Suprapubic skin (tissue), 4 donors: ENCODE measurements at places on chromosomes 13 and 19. TPM values are rescaled to one million over a fixed set of nuclear protein-coding genes. Genes with fewer than 3 reads are reported as not detected.

GRCh38 chr13:49297338-49297737 lies 49.6 kb downstream of the CDADC1 start:
- DNase-seq = no peak
- no peak overlapping the region for H3K4me3 ChIP-seq
- H3K36me3 ChIP-seq = no peaks in the 10 kb centered on the region
- no peak overlapping the region for H3K27ac ChIP-seq
- H3K27me3 ChIP-seq = no peaks in the 10 kb centered on the region
- H3K4me1 ChIP-seq = peaks cover 14% of the 10 kb centered on the region

GRCh38 chr19:37928527-37929286 lies 21.7 kb downstream of the SIPA1L3 start:
- H3K36me3 ChIP-seq = no peaks in the 10 kb centered on the region
- H3K4me1 ChIP-seq = peaks cover 33% of the 10 kb centered on the region
- H3K27ac ChIP-seq = no peak overlapping the region
- no peak for DNase-seq
- H3K27me3 ChIP-seq = no peaks in the 10 kb centered on the region

Gene SHANK1
- not detected for total RNA-seq

- no peaks in the 10 kb centered on the region for H3K4me1 ChIP-seq
- H3K36me3 ChIP-seq = no peaks in the 10 kb centered on the region
- no peak for DNase-seq
- no peak overlapping the region for H3K4me3 ChIP-seq
- H3K27me3 ChIP-seq = no peaks in the 10 kb centered on the region
These were observed 65.9 kb upstream of the RFC3 start for GRCh38 chr13:33752094-33752493.

- no peak overlapping the region for H3K4me3 ChIP-seq
- H3K27me3 ChIP-seq = no peaks in the 10 kb centered on the region
- H3K4me1 ChIP-seq = peaks cover 38% of the 10 kb centered on the region
- DNase-seq = no peak
- H3K36me3 ChIP-seq = no peaks in the 10 kb centered on the region
- no peak overlapping the region for H3K27ac ChIP-seq
These were observed 71.9 kb downstream of the TNFRSF19 start for GRCh38 chr13:23642110-23642509.

DNA sequence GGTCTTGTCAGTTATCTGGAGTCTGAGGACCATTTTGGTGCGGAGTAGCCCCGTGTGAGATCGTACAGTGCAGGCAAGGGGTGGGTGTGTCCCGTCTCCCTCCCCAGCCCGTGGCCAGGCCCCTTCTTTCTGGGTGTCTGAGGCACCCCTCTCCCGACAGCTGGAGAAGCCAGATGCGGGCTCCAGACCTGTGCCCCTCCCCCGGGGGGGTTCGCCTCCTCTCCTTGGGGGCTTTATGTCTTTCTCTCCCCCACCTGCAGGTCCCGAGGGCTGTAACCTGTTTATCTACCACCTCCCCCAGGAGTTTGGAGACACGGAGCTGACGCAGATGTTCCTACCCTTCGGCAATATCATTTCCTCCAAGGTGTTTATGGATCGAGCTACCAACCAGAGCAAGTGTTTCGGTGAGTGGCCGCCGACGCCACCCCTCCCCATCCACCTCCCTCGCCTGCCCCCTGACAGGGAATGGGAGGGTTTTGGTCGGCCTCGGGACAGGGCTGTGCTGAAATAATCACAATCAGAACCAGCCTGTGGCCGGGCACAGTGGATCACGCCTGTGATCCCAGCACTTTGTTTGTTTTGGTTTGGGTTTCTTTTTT lies 65.6 kb downstream of the CELF5 start:
- DNase-seq = no peak
- peaks cover 9% of the 10 kb centered on the region for H3K4me1 ChIP-seq
- peaks cover 66% of the 10 kb centered on the region for H3K27me3 ChIP-seq

- no peak for DNase-seq
- peaks cover 10% of the 10 kb centered on the region for H3K36me3 ChIP-seq
- H3K4me3 ChIP-seq = no peak overlapping the region
- peaks cover 6% of the 10 kb centered on the region for H3K4me1 ChIP-seq
- no peak overlapping the region for H3K27ac ChIP-seq
These were observed 9.0 kb downstream of the NACC1 start for GRCh38 chr19:13127051-13127450.

Gene STARD13
- 11.7 TPM for total RNA-seq

Gene SPTBN4
- 0.52 TPM for total RNA-seq

DNA sequence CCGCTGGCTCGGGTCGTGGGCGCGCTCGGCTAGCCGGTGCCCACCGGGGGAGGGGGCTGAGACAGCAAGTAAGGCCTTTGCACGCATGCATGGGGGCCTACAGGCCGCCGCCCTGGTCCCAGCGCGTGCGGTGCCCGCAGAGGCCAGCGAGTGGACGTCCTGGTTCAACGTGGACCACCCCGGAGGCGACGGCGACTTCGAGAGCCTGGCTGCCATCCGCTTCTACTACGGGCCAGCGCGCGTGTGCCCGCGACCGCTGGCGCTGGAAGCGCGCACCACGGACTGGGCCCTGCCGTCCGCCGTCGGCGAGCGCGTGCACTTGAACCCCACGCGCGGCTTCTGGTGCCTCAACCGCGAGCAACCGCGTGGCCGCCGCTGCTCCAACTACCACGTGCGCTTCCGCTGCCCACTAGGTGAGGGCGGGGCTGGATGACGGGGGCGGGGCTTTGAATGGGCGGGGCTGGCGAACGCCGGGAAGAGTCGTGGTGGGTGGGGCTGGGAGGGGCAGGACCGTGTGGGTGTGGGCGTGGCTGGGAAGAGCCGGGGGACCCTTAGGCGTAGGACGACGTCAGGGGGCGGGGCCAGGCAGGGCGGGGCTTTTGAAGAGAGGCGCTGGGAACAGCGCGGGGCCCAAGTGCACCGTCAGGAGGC lies 2.1 kb downstream of the CILP2 start:
- H3K36me3 ChIP-seq = no peaks in the 10 kb centered on the region
- H3K4me1 ChIP-seq = peaks cover 39% of the 10 kb centered on the region
- DNase-seq = no peak
- peak overlapping the region; percentile 39 for H3K4me3 ChIP-seq
- H3K27me3 ChIP-seq = peaks cover 24% of the 10 kb centered on the region
